ENCODE measurements at places on chromosomes 3 and 15. TPM values are rescaled to one million over a fixed set of nuclear protein-coding genes. Genes with fewer than 3 reads are reported as not detected.

DNA sequence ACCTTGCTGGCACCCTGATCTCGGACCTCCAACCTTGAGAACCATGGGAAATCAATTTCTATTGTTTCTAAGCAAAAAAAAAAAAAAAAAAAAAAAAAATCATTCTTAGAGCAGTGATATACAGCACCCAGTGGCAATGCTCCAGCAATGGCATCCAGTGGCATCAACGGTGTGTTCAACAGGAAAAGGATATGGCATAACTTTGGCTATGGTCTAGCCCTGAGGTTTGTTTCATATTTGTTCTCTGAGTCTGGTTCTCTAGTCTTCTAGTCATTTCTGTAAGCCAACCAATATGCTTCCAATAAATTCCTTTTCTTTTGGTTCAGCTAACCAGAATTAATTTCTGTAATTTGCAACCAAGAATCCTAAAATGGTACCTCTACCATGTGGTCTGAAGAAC is 19.2 kb downstream of the DENND4A start:
- no peak for DNase-seq

DNA sequence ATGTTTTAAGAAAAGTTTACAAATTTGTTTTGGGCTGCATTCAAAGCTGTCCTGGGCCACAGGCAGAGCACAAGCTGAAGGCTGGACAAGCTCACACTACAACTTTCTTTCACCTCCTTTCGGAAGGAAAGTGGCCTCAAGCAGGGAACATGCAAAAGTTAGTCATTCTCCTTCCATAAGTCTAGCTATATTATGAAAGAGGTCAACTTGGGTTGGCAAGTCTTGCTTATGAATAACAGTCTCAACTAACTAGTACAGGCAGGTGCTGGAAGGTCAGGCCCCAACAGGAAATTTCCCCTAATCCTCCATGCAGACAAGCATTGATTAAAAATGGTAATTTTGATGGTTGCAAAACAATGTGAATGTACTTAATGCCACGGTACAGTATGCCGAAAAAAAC is 69.4 kb downstream of the OSBPL10 start:
- no peak for DNase-seq

DNA sequence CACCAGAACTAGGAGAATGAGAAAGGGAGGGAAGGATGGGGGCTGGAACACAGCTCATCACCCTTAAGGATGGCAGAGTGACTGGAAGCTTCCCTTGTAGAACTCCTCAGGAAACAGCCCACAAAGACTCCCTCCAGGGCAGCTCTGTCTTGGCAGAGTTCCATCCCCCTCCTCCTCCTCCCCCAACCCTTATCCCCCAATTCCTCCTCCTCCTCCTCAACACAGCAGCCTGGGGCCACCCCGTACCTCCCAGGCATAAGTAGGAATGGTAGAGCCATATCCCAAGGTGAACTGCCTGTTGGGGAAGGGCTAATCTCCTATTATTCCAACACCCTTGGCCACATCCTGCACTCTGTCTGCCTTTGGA is 38.8 kb downstream of the ADCY5 start:
- no peak for DNase-seq

- DNase-seq, result no peak
Observed at GRCh38 chr3:182726258-182727142, 66.8 kb upstream of the ATP11B start.

DNA sequence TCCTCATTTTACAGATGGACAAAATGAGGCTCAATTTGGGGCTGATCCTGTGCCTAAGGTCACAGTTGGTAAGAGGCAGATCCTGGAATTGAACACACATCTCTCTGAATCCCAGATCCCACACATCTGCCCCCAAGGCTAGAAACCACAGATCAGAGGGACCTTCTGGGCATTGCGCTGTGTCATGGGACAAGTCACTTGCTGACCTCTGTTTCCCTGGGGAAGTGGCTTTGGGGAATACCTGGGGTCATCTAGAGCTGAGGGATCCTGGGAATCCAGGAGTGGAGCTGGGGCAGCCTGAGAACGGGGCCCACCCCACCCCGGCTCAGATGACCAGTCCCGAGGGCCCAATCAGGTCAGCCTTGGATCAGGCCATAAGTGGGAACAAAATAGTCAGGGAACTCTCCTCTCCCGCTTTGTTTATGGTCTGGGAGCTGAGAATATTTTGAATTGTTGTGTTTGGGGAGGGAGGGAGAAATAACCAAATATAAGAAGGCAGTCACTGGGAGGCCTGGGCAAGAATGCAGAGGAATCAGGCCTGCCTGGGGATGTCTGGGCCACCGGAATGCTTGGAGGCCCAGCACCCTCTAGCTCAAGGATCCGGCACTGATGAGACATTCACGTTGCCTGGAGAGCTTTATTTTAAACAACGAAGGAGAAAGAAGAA is 8.8 kb upstream of the SLC6A6 start:
- no peak for DNase-seq

DNA sequence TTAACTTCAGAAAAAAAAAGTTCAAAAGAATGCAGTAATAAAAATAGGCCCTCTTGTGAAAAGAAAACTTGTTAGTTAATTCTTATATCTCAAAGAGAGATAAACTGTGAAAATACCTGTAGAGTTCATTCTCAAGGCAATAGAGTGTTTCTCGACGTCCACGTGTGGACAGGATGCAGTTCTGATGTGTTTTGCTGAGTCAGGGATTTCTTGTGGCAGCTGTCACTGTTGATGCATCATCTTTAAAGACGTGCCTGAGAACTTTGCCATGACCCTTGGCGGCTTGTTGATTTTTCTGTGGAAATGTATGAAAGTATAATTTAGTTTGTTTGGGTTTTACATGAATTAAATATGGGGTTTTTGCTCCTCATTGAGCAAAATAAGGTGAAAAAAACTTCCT is 702.2 kb downstream of the NLGN1 start:
- no peak for DNase-seq

DNA sequence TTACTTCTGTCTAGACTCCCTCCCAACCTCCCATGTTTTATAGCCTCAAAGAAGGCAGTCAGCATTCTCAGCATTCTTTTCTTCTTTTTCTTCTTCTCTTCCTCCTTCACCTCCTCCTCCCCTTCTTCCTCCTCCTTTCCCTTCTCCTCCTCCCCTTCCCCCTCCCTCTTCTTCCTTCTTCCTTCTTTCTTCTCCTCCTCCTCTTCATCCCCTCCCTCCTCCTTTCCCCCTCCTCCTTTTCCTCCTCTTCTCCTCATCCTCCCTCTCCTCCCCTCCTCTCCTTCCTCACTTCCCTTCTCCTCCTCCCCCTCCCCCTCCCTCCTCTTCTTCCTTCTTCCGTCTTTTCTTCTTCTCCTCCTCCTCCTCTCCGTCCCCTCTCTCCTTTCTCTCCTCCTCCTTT is 3.6 kb upstream of the LPCAT4 start:
- DNase-seq, result no peak

DNA sequence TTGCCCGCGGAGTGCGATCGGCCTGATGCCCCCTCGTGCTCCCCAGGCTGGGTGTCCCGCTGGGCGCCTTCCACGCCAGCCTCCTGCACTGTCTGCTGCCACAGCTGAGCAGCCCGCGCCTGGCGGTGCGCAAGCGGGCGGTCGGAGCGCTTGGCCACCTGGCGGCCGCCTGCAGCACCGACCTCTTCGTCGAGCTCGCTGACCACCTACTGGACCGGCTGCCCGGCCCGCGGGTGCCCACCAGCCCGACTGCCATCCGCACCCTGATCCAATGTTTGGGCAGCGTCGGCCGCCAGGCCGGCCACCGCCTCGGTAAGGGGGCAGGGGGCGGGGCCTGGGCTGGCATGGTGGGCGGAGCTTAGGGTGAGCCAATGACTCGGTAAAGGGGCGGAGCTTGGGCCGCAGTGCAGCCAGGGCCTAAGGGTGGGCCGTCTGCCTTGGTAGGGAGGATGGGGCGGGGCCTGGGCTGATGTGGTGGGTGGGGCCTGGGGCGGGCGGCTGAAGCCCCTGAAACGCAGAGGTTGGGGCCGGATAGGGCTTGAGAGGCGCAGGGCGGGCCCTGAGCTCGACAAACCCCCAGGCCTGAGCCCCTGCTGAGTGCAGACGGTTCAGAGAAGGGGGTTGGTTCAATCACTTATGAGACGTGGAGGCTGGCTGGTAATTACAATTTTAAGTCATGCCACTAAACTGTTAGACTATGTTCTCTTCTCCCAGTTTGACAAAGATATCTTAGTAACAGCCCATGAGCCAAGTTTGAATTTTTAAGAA is 13.7 kb downstream of the CAND2 start:
- peak; percentile 97 for DNase-seq

DNA sequence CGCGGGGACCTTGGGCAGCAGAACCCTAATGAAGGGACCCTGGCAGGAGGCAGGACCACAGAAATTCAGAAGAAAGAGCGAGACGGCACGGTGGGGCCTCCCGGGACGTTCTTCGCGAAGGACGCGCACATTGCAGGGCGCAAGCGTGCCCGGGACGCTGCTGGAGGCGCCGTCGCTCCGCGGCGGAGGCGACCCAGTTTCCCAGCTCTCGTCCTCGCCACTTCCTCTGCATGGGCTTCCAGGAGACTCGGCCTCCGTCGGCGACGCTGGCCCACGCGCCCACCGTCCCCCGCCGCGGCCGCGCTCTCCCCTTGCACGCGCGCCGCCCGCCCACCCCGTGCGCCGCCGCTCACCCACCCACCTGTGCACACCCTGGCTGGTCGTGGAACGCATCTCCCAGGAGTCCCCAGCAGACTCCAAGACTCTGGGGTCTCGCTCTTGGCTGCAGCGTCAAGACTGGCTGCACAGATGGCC is 31.8 kb upstream of the SMAD3 start:
- peak; percentile 67 for DNase-seq

GRCh38 chr3:170644711-170645110 is 58.8 kb upstream of the SLC7A14 start:
- DNase-seq, result no peak

DNA sequence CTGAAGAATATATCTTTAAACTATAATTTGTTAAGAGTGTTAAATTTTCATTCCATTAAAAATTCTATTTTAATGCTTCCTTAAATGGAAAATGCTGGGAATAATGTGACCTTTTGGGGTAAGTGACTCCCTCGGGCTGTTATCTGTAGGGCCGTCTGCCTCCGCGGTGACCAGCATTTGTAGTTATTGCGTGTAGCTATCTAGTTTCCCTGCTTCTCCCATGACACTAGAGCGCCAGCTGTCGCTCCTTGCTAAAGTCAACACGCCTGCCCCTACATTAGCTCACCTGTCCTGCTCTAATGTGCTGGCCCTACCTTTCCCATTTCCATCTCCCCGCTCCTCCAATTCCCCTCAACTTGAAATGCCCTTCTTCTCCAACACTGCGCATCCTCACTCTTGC is 12.4 kb upstream of the CHRM5 start:
- no peak for DNase-seq

DNA sequence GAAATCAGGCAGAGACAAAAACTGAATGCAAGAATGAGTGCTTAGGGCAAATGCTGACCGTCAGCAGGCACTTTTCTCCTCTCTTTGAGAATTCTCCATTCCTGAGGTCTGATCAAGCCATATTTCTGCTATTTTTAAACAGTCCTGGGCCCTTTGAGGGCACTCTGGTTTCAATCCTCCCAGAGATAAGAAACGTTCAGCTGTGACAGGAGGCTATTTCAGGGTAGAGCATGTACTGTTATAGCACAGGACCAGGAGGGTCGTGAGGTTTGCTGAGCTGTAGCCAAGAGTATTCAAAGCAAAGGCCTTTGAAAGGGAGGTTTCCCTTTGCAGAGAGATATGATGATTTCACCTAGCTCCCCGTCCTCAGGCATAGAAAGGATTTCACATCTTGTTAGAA is 39.6 kb upstream of the PDZRN3 start:
- DNase-seq, result no peak

DNA sequence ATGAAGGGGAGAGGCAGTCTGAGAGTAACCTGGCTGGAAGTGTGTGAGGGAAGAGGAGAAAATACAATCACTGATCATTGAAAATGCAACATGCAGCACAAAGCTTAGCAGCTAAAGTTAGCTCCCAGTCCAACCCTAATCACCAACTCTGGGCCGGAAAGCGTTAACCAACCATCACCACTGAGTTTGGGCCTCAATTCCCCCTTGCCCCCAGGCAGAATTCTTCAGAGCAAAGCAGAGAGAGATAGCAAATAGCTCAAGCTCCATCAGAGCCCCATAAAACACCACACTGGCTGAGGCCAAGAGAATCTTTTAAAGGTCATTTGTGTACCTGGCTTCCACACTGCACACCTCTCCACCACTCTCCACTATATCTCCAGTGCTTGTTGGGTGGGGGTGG is 16.2 kb upstream of the PDIA5 start:
- no peak for DNase-seq

DNA sequence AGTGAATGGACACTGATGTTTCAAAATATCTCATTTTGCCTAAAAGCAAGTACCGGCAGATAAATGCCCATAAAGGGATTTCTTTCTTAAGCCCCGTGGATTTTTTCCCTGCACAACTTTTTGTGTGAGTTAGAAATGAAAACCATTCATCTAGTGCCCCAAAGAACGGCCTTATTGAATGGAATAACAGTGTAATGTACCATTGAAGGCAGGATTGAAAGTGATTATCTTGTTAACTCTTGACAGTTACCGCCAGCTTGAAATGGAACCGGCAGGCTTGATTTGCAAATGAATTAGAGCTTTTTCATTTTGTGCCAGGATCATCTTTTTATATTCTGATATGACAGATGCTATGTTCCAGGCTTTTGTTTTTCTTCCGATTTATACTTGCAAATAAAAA is 162.2 kb downstream of the RSRC1 start:
- DNase-seq, result no peak

DNA sequence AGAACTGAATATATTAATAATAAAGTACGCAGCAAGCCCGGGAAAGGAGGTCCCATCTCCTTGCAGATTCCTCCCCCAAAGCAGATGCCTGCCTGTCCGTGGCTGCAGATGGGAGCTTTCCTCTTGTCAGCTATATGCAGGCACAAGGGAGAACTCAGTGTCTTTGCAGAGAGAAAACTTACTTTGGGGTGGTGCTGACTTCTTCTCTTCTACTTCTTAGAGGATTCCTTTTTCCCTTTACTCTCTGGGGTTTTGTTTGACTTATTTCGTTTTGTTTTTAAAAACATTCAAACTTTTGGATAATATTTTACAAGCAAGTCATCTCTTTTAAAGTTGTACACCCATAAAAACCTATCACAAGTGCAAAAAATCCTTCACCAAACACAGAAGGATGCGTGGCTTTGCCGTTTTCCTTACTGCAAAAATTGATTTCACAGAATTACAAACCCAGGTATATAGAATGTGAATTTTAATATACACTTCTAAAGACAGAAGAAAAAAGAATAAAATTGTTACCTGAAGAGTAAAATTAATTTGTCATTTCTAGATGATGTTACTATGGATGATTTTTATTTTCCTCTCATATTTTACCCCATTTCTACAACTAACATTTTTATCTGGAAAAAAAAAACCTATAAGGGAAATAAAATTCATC is 65.3 kb upstream of the IGF1R start:
- no peak for DNase-seq

GRCh38 chr3:7393944-7394605 is 533.2 kb downstream of the GRM7 start:
- DNase-seq, result no peak

The TNNC1 gene
- total RNA-seq, result 35.6 TPM

The GASK1A gene
- total RNA-seq, result 16.1 TPM

The ADGRG7 gene
- total RNA-seq, result not detected

The SEMA7A gene
- 15.0 TPM for total RNA-seq

The PLAAT1 gene
- 0.31 TPM for total RNA-seq

The LRRC31 gene
- 0.43 TPM for total RNA-seq

The PIGX gene
- total RNA-seq, result 20.3 TPM

The NDN gene
- total RNA-seq, result 107 TPM

Measured in lung (tissue), 17 donors.